ENCODE measurements at places on chromosomes 13 and 19. TPM values are rescaled to one million over a fixed set of nuclear protein-coding genes. Genes with fewer than 3 reads are reported as not detected.

Gene MYH14
- total RNA-seq = 225 TPM

Gene PRX
- 1.2 TPM for total RNA-seq

Gene CGB3
- total RNA-seq = 6.1 TPM

Gene CABP5
- total RNA-seq = not detected

Gene ANGPTL8
- not detected for total RNA-seq

Gene PSG6
- total RNA-seq = not detected

Gene CEACAM16
- total RNA-seq = not detected

DNA sequence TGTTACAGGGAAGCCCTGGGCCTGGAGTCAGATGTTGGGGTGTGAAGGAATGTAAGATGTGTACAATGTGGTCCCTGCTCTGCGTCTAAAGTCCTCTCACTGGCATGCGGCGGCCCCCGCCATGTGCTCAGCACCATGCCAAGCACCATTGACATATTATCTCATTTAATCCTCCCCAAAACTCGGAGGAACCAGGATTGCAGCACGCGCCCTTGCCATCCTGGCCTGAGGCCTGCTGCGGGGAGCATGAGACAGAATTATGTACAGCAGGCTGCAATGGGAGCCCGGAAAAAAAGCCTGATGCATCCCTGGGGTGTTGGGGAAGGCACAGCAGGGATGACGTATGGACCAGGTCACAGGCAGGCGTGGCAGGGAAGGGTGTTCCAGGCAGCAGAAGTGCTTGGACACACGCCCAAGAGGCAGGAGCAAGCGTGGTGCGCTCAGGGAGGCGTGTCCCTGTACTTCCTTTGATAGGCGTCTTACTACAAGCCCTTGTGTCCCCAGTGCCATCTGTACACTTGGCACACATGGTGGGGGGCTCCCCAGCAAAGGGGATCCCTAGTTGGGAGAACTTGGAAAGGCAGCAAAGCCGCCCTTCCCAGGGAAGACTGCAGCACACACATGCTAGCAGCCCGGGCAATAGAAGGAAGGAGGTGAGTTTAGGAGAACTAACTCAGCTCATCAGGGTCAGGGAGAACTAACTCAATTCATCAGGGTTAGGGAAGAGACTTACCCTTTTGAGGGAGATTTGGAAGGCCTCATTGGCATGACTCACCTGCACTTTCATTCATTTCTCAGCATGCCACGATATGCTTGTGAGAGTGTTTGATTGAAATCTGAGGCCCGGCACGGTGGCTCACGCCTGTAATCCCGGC lies 3.4 kb downstream of the EVI5L start:
- peak overlapping the region; percentile 42 for H3K4me3 ChIP-seq
- peaks cover 13% of the 10 kb centered on the region for H3K27me3 ChIP-seq
- no peaks in the 10 kb centered on the region for H3K36me3 ChIP-seq
- DNase-seq = no peak
- peak overlapping the region; percentile 43 for H3K27ac ChIP-seq

DNA sequence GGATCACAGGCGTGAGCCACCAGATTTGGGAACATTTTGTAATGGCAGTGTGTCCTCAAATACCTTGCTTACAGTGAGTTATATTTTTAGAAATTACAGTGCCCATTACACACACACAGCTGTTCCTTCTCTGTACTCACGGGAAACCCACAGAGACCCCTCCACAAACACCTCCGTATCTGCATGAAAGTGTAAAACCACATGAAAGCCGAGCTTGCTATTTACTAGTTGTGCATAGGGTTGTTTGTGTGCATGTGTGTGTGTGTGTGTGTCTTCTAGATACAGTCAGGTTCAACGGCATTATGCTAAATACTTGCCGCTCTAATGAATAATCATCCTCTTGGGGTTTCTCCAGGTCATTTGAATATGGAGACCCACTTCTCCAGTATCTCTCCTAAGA lies 22.3 kb upstream of the LILRA2 start:
- H3K27ac ChIP-seq = no peak overlapping the region
- DNase-seq = no peak
- H3K36me3 ChIP-seq = no peaks in the 10 kb centered on the region
- H3K27me3 ChIP-seq = no peaks in the 10 kb centered on the region
- H3K4me3 ChIP-seq = no peak overlapping the region

DNA sequence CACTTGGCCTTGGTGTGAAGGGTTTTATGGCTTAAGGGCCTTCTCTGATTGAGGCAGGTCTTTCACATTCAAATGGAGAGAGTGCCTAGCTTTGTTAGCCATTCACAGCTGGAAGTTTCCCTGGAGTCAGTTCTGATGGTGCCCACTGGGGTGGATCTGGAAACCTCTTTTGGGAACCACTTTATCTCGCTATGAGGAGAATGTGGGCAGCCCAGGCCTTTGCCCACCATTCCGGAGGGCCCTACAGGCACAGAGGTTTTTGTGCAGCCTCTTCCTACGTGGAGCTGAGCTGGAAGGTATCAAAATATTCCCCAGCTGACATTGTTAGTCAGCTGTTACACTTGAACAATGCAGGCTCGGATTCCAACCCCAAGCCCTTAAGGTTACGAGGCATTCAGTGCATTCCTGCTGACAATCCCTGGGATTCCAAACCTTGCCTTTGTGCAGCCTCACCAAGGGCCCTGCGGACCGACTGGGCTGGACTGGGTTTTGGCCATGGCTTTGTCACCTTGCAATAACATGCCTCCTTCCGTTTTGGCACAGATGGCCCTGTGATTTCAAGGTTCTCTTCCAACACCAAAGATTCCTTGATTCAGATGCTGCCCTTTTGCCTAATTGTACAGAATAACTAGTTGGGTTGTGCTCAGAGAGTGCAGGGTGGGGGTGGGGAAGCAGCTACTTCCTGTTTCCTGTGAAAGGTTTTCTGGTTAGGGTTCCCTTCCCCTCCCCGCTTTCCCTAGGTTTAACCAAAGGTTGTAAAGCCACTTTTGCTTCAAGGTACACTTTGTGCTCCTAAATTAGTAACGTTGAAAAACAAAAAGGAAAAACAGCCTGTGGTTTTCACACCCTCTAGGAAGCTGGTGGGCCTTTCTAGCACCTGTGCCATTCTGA lies 27.0 kb downstream of the SAE1 start:
- peaks cover 25% of the 10 kb centered on the region for H3K36me3 ChIP-seq
- no peak for DNase-seq
- peaks cover 36% of the 10 kb centered on the region for H3K4me1 ChIP-seq

- DNase-seq = no peak
- H3K4me3 ChIP-seq = no peak overlapping the region
- peaks cover 3% of the 10 kb centered on the region for H3K36me3 ChIP-seq
- peaks cover 9% of the 10 kb centered on the region for H3K4me1 ChIP-seq
- peaks cover 16% of the 10 kb centered on the region for H3K27me3 ChIP-seq
- H3K27ac ChIP-seq = no peak overlapping the region
These were observed 59.4 kb upstream of the TSHZ3 start for GRCh38 chr19:31408460-31409124.

GRCh38 chr19:31952693-31953092 lies 392.7 kb upstream of the ZNF507 start:
- no peaks in the 10 kb centered on the region for H3K36me3 ChIP-seq
- no peak overlapping the region for H3K4me3 ChIP-seq
- no peak for DNase-seq
- peaks cover 29% of the 10 kb centered on the region for H3K27me3 ChIP-seq
- no peak overlapping the region for H3K27ac ChIP-seq

DNA sequence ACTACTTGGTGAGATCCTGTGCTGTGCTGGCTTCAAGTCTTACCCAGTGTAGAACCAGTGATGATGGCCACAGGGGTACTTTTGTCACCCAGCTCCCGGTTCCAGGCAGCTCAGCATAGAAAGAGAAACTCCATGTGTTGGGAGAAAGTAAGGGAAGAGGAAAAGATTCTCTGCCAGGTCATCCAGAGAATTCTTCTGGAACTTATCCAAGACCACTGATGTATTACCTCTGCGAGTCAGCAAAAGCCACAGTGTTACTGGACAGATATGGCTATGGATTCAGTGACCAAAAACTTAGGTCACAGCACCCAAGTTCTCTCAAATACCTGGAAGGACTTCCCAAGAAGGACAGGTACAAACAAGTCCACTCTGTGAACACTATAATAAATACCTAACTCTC lies 399.5 kb upstream of the MIR17HG start:
- no peaks in the 10 kb centered on the region for H3K27me3 ChIP-seq
- H3K4me1 ChIP-seq = no peaks in the 10 kb centered on the region
- no peaks in the 10 kb centered on the region for H3K36me3 ChIP-seq
- DNase-seq = no peak

DNA sequence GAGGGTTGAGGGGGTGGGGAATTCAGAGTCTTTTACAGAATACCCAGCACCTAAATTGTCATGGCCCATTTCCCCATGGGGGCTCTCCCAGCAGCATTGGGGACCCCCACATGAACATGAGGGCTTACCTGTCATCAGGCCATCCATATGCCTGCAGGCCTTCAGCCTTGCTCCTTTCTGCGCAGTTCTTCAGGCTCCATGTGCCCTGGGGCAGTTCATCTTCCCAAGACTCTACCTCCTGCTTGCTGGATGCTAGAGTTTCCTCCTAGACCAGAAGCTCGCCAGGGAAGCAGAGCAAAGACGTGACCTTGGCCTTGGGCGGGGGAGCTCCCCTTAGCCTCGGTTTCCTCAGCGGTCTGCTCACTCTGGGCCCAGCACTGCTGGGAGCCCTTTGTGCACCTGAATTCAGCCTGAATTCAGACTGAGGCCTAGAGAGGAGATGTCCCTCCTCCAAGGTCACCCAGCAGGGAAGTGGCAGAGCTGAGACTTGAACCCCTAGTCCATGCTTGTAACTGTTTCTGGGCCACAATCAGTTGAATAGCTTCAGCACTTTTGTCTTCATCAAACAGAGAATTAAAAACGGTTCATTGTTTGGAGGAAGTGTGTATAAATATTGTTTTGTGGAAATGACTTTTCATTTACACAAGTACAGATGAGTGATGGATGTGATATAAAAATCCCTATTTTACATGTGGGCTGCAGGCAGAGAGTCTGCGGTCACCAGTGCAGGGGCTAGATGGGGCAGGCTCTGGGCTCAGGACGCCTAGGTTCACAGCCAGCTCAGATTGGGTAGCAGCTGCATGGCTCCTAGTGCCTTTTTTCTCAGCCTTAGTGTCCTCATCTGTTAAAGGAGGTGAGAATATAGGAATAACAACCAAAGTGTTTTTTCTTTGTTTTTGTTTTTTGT lies 9.5 kb downstream of the PPP5C start:
- DNase-seq = no peak
- H3K36me3 ChIP-seq = peaks cover 6% of the 10 kb centered on the region
- H3K27ac ChIP-seq = peak overlapping the region; percentile 78
- no peak overlapping the region for H3K4me3 ChIP-seq

GRCh38 chr19:2303211-2303798 lies 4.6 kb downstream of the LINGO3 start:
- H3K36me3 ChIP-seq = no peaks in the 10 kb centered on the region
- H3K4me3 ChIP-seq = no peak overlapping the region
- no peak overlapping the region for H3K27ac ChIP-seq
- no peak for DNase-seq

- no peaks in the 10 kb centered on the region for H3K27me3 ChIP-seq
- peaks cover 14% of the 10 kb centered on the region for H3K36me3 ChIP-seq
- no peak for DNase-seq
- H3K27ac ChIP-seq = peak overlapping the region; percentile 27
- peaks cover 6% of the 10 kb centered on the region for H3K4me1 ChIP-seq
These were observed 4.4 kb downstream of the BCAM start for GRCh38 chr19:44813070-44813840.

DNA sequence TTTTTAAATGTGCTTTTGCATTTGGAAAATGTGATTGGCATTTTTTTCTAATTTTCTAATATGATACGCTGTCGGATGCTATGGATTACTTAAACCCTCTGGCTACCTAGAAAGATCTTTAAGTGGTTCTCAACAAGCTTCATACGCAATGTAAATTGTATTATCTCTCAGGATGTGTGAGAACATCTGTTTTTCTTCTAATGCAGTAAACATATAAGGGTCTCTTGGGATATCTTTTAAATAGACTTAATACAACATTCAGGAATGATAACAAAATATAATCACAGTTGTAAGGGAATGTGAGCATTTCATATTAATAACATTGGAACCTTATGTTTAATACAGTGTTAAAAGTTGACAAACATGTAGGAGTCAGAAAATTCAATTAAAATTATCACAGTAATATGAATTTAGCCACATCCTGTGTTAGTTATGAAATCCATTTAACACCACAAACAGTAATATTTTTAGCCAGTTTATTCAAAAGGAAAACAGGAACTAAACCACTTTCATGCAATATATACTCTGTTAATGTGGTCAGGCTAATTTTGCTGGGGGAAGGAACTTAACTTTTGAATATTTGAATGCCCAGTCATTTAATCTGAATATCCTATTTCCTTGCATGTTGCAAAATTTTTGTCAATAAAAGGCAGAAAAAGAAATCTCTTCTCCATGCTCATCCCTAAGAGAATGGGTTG lies 15.0 kb upstream of the ALOX5AP start:
- H3K4me1 ChIP-seq = peaks cover 5% of the 10 kb centered on the region
- no peak for DNase-seq
- H3K4me3 ChIP-seq = no peak overlapping the region
- H3K27me3 ChIP-seq = peaks cover 2% of the 10 kb centered on the region
- H3K27ac ChIP-seq = no peak overlapping the region
- no peaks in the 10 kb centered on the region for H3K36me3 ChIP-seq

- H3K27me3 ChIP-seq = peaks cover 3% of the 10 kb centered on the region
- H3K36me3 ChIP-seq = no peaks in the 10 kb centered on the region
- no peak within 1 kb of the TSS for H3K27ac ChIP-seq
These were observed at the start of gene RASIP1 for GRCh38 chr19:48740164-48740972. TSS of gene RASIP1 (minus strand) at chr19:48740610. CDS start at chr19:48740282, 328 bp downstream.

DNA sequence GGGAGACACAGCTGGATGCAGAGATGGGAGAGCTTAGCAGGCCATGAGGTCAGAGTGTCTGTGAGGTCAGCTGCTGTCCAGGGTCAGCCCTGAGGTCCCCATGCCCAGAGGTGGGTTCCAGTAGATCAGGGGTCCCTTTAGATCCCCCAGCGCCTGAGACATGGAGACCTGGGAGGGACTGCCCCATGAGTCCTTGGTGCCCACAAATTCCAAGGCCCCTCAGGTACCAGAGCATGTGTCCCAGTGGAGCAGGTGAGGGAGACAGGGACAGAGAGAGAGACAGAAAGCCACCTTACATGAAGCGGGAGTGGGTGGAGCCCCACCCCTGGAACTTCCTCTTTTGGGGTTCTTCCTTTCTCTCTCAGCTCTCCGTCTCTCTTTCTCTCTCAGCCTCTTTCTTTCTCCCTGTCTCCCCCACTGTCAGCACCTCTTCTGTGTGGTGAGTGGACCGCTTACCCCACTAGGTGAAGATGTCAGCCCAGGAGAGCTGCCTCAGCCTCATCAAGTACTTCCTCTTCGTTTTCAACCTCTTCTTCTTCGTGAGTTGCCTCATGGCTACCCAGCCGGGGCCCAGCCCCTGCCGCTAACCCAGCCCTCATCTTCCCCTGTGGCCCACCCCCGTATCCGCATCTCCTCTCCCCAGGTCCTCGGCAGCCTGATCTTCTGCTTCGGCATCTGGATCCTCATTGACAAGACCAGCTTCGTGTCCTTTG lies at the start of gene CD37:
TSS of gene CD37 (plus strand) at position 336 of the 713 bp plus-strand sequence. CDS start at position 471, 135 bp downstream.
- no peak for DNase-seq
- H3K27me3 ChIP-seq = peaks cover 10% of the 10 kb centered on the region
- H3K36me3 ChIP-seq = peaks cover 8% of the 10 kb centered on the region
- peaks cover 16% of the 10 kb centered on the region for H3K4me1 ChIP-seq
- H3K4me3 ChIP-seq = no peak within 1 kb of the TSS
